ENCODE measurements at places on chromosomes 6 and 20. TPM values are rescaled to one million over a fixed set of nuclear protein-coding genes. Genes with fewer than 3 reads are reported as not detected.
A peak's percentile ranks its signal among the peaks of the same experiment; 100 is the strongest.

KCNG1 gene
- total RNA-seq: not detected

DNA sequence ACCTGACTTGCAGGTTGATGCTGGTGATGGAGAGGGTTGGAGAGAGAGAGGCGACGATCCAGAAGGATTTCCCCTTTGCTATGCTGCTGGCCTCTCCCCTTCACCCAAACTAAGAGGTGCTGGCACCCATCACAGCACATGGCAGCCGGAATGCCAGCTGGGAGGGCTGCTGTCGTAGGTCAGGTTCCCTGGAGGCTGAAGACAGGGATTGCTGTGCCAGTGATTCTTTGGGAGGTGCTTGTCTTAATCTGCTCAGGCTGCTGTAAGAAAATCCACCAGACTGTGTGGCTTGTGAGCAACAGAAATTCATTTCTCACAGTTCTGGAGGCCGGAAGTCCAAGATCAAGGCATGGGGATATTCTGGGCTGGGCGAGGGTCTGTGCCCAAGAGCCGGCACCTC lies 4.4 kb upstream of the ARFGAP1 start:
- DNase-seq: no peak

- DNase-seq: no peak
Observed at GRCh38 chr6:80690551-80691131, 584.2 kb downstream of the BCKDHB start.

OTOR gene
- not detected for total RNA-seq

DNA sequence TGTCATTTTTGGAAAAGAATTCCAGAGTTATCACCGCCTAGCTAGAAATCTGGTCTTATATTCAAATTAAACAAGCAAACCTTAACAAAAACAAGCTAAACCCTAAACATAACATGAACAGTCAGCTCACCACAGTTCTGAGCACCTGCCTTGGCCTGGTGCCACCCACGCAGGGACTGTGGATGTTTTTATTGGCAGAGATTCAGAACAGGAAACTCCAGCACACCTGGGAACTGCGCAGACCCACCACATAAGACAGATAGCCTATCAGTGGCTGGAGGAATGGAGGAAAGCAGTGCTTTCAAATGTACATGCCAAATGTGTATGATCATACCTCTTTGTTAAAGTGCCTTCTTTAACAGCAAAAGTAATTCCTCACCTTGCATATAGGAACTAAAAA lies 8.9 kb downstream of the SLC16A10 start:
- peak; percentile 17 for DNase-seq

DNA sequence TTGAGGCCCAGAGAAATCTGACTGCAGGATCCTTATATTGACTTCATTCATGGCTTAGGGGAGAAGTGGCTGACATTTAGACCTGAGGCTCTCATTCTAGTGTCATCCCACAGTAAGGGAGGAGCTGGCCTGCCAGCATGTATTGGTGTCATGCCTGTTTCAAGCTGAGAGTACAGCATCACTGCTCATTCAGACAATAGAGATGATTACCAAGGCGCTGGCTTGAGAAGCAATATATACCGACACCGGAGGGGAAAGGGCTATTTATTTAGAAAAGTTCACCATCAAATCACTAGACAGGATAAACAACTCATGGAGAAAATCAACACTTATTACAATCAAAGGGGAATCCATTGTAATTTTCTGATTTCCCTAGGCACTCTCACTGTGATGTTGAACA lies 84.4 kb upstream of the HDAC2 start:
- DNase-seq: no peak

EXOC2 gene
- total RNA-seq: 30.9 TPM
